ENCODE measurements at places on chromosomes 12 and 14.

DNA sequence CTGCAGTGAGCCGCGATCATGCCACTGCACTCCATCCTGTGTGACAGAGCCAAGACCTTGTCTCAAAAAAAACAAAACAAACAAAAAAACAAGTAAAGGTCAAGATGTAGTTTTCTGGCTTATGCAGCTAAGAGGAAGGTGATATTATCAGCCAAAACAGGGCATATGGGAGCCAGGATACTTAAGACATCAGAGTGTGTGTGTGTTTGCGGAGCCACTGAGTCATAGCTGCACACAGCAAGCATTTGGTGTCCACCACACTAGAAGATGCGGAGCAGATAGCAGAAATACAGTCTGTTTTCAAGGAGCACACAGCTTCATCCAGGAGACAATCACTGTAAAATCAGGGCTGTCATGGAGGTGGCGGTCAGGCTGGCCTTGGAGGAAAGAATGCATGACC lies 72.6 kb upstream of the REP15 start:
- DNase-seq = no peak

DNA sequence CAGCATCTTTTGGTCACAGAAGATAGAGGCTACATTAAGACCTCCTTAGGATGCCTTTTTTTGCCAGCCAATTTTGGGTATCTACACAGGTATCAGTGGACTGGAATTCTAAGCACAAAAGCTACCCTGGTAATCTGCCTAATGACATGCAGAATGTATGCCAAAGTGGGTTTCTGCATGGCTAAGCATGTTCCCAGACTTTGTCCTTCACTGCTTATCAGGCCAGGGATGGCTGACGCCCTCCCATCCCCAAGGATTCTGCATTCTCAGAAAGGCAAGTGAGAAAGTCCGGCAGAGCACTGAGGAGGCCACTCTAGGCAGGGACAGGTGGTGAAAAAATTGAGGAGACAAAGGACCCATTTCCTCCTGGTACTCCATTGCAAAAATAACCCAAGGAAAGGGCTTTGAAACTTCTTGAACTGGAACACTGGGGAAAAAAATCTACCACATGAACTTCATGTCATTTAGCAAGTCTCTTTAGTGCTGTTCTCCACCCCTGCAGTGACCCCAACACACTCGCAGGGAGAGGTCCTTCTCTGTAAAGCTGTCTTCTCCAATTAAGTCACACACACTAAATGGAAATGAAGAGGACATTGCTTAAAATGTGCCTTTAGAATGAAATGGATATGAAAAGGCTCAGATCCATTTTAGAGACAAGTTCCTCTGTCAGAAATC lies 91.7 kb upstream of the MAX start:
- DNase-seq = no peak

DNA sequence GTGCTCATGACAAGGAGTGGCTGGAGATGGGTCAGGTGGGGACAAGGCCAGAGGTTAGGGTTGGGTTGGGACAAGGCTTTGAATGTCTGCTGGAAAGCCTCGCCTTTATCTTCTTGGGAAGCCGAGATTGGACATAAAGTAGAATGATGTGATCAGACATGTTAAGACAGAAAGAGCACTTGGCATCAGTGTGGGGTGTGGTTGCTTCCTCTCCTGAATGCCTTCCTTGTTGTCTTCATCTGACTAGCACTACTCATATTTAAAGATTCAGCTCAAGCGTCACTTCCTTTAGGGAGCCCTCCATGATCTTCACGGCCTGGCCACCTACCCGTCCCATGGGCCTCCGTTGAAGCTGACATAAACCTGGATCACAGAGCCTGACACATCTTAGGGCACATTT lies 14.8 kb upstream of the C12orf75 start:
- DNase-seq = no peak

DNA sequence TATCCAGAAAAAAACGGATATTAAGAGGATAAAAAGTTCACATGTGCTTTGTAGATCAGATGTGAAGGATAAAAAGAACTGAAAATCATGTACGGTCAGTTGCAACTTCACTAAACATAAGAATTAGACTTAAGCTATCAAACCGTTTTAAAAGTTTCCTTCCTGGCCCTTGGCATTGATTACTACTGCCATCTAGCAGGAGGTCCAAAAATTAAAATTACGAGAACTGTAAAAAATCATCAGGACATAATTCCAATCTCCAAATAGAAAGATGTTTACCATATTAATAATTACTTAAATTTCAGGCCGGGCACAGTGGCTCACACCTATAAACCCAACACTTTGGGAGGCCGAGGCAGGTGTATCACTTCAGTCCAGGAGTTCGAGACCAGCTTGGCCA lies 7.9 kb downstream of the WDR89 start:
- DNase-seq = no peak

GRCh38 chr12:106769078-106769477 lies 5.4 kb upstream of the RIC8B start:
- no peak for DNase-seq

- no peak for DNase-seq
These were observed 980.6 kb downstream of the SLC6A15 start for GRCh38 chr12:83932011-83932410.

GRCh38 chr12:123894823-123895345 lies 77.7 kb downstream of the CCDC92 start:
- no peak for DNase-seq

DNA sequence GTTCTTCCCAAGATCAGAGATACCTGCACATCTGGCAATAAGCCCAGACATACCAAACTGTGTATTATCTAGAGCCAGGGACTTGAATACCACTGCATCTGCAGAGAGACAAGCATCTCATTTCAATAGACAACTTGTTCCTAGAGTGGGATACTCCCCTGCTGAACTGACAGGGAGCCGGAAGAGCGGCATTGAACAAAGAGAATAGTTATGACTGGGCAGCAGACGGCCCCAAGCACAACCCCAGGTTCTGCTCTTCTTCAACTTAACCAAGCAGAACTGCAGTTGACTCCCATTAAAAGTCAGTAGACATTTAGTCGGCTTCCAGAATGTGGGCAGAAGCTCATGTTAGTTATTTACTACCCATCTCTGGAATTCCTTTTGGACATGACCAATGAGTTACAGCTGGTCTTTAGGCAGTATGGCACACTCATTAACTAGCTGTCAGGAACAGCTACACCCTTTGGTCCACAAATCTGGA lies 112.9 kb downstream of the HMGA2 start:
- DNase-seq = no peak

- no peak for DNase-seq
These were observed 39.5 kb downstream of the EVL start for GRCh38 chr14:100104523-100105300.

- DNase-seq = no peak
These were observed 18.1 kb downstream of the RPH3A start for GRCh38 chr12:112809684-112810083.

DNA sequence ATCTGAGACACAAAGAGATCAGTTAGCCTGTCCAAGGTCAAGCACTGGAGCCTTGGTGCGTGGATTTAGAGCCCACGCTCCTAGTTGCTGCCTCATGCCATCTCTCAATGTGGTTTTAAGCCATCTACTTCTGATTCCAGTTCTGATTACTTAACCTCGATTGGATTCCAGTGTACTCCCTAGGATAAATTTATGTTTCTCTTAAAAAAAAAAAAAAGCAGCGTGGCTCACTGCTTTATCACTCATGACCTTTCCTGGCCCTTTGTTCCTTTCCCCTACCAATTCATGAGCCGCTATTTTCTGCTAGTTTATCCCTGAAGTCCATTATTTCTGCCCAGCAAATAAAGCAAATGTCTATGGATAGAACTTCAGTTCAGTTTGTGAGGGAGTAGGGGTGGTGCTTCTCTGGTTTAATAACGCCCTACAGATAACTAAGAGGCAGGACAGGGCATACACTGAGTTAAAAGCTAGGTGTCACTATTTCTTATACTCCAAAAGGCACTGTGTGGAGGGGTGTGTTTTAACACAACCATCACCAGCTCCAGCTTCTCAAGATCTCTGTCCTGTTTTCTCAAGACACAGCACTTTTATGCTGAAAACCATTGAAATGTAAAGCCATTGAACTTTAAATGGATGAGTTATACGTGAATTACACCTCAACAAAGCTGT lies 9.8 kb upstream of the PARP11 start:
- DNase-seq = peak; percentile 23

GRCh38 chr12:112330706-112331105 lies 51.5 kb downstream of the HECTD4 start:
- DNase-seq = no peak

DNA sequence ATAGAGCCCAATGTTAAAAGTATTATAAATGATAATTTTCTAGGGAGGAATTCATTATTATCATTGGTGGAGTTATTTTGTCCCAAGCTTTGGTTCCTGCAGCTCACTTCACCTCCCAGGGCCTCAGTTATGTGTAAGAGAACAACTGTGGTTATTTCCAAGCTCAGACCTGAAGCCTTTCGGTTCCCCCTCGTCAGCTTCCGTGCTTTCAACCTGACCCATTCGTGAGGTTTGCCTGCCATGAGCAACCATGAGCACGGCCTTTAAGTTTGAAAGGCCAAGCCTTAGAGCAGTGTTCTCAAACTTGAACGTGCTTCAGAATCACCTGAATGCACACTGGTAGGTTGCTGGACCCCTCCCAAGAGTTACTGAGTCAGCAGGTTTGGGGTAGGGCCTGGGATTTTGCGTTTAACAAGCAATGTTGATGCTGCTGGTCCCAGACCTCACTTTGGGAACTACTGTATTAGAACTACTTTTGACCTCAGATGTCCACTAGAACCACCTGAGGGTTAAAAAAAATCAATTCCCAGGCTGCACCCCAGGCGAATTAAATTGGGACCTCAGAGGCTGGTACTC lies 133.0 kb upstream of the PRMT8 start:
- DNase-seq = no peak

DNA sequence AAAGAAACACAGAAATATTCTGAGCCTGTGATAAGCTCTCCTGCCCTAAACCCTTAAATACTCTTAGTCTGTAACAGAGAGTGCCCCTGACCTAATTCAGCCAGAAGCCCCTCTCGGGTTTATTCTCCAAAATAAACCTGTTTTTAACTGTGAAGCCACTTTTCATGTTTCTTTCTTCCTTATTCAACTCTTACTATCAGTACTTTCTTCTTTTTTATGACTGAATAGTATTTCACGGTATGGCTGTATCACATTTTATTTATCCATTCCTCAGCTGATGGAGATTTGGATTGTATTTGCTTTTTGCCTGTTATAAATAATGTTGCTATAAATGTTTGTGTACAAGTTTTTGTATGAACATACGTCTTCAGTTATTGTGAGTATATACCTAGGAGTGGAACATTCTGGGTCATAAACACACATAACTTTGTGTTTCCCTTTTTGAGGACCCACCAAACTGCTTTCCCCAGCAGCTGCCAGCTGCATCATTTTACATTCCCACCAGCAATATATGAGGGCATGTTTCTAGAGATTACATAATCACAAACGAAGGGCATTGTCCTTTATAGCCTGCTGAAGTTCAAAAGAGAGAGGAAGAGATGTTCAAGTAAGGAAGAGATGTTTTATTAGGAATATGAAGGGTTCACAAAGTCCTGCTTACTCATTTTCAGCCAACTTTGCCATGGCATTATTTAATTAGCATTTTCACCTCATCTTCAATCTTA lies 199.4 kb upstream of the NUDT4 start:
- no peak for DNase-seq

DNA sequence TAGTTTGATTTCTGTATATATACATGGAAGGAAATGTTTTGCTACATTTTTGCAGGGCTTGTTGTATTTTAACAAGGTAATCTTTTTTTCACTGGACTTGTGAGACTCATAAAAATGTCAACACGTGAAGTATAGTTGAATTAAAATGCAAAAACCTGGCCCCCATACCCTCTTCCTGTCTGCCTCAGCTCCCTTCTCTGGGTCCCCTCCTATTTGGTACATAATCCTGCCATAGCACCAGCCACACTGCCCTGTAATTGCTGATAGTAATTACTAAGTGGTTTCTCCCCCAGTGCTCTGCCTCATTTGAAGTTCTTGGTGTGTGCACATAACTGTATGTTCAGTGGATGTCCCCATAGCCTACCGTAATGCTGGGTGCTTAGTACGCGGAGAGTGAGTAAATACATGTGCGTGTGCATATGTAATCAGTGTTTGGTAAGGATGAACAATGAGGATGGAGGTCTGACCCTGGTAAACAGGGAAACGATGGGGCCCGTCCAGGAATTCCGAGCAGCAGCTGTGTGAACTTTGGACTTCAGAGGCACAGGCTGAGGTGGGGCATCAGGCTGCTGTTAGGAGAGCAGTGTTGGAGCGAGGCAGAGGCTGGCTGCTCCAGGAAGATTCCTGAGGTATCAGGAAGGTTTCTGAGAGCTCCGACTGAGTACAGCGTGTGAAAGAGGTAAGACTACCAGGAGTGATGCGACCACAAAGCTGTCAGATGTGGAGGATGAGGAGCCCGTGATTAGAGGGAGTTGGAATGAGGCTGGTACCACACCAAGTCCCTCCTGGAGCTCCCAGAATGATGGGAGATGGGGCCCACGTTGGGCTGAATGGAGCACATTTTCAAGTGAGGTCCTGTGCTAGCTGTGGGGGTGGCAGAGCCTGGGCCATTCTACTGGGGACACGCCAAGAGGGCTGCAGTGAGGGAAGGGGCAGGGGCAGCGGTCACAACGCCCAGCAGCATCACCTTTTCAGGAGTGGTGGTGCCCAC lies 106.8 kb downstream of the PELI2 start:
- DNase-seq = no peak

DNA sequence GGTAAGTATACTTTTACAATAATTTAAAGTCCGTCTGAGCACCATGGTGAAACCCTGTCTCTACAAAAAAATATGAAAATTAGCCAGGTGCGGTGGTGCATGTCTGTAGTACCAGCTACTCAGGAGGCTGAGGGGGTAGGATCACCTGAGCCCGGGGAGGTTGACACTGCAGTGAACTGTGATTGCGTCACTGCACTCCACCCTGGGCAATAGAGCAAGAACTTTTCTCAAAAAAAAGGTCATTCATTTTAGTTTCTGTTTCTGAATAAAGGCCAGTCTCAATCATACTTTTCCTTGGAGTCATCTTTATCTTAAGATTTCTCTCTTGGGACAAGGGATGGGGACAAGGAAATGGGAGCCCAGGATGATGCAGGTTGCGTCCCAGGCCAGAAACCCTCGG lies 12.9 kb downstream of the ANKRD13A start:
- no peak for DNase-seq

GRCh38 chr12:26338586-26339572 lies 143.5 kb downstream of the SSPN start:
- no peak for DNase-seq

- no peak for DNase-seq
These were observed 156.5 kb downstream of the EPS8 start for GRCh38 chr12:15632708-15633107.

GRCh38 chr12:85092814-85093370 lies 56.7 kb downstream of the LRRIQ1 start:
- DNase-seq = no peak

DNA sequence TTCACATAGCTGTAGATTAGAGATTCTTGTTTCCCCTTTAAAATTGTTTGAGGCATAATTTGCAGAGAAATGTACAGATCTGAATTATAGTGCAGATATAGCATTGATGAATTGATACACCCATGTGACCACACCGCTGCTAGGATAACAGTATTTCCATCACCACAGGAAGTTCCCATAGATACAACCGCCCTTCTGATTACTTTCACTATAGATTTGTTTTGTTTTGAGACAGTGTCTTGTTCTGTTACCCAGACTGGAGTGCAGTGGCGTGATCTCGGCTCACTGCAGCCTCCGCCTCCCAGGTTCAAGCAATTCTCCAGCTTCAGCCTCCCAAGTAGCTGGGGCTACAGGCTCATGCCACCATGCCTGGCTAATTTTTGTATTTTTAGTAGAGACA lies 8.8 kb upstream of the ASPG start:
- no peak for DNase-seq

Data from NCI-H1930 (cell line).